Stomach (tissue), 19 donors: ENCODE measurements at places on chromosomes 1 and 21. TPM values are rescaled to one million over a fixed set of nuclear protein-coding genes. Genes with fewer than 3 reads are reported as not detected.

DNA sequence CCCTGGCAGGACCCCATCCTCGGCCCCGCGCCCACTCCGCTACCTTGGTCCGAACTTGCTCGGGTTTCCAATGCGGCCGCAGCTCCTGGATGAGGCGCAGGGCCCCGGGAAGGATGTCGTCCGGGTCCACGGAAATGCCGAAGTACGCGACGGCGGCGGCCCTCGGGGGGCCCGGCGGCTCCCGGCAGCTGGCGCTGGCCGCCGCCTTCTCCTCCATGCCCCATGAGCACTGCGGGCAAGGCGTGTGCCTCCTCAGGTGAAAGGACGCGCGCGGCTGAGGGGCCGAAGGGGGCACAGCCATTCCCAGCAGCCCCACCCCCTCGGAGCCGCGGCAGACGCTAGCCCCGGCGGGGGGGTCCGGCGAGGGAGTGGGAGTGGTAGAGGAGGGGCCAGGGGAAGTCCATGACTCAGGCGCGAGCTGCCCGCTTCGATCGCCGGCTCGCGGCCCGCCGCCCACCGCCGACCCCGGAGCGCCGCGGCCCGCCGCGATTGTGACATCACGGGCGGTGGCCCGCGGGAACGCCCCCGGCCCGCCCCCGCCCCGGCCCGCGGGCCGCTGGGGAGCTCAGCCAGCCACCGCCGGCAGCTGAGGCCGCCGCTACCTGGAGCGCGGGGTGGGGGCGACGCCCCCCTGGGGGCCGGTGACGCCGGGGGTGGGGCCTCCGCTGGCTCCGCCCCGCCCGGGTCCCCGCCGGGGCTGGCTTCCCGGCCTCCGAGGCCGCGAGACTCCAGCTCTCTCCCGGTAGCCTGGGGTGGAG, at the start of gene ETNK2:
Gene ETNK2, minus strand, starts transcription at position 493 of the 758 bp plus-strand sequence. Its CDS starts 192 bp downstream, at position 301.
- DNase-seq = peak; percentile 90
- peaks cover 28% of the 10 kb centered on the region for H3K4me1 ChIP-seq
- H3K27me3 ChIP-seq = no peaks in the 10 kb centered on the region
- H3K4me3 ChIP-seq = peak within 1 kb of the TSS; percentile 76
- H3K36me3 ChIP-seq = no peaks in the 10 kb centered on the region

DNA sequence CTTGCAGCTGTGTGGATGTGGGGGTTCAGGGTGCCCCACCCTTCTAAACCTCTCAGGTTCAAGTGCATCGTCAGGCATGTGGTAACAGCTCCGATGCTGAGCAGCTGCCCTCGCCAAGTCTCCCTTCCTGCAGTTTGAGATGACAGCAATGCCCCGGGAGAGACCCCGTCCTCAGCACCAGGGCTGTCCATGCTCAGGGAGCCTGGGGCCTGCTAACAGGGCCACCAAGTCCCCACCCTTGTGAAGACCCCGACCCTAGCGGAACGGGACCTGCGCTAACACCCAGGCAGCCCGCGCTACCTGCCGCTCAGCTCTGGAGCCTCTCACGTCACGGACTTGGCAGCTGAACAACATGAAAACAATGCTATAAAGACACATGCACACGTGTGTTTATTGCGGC, 159.2 kb upstream of the C1orf174 start:
- peaks cover 27% of the 10 kb centered on the region for H3K27me3 ChIP-seq
- no peak overlapping the region for H3K27ac ChIP-seq
- no peak overlapping the region for H3K4me3 ChIP-seq
- no peaks in the 10 kb centered on the region for H3K4me1 ChIP-seq
- no peaks in the 10 kb centered on the region for H3K36me3 ChIP-seq

DNA sequence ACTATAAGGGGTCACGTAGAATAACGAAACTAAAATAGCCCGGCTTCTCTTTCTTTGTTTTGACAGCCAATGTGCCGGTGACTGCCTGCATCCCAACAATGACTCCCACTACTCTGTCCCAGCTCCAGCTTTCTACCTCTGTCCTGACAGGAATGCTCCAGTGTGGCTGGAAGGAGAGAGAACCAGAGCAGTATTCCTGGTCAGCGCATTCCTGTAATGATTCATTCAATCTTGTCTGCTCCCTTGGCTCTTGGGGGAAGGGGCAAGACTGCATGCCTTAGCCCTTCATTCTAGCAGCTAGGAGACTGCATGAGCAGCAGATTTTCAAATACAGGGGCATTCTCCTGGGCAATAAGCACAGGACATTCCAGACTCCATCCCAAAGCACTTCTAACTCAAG, 132.1 kb upstream of the PRMT6 start:
- no peaks in the 10 kb centered on the region for H3K36me3 ChIP-seq
- DNase-seq = no peak
- H3K27ac ChIP-seq = no peak overlapping the region
- H3K27me3 ChIP-seq = no peaks in the 10 kb centered on the region
- H3K4me3 ChIP-seq = no peak overlapping the region

- no peaks in the 10 kb centered on the region for H3K36me3 ChIP-seq
- no peak overlapping the region for H3K4me3 ChIP-seq
- DNase-seq = peak; percentile 24
- no peaks in the 10 kb centered on the region for H3K4me1 ChIP-seq
- no peaks in the 10 kb centered on the region for H3K27me3 ChIP-seq
- no peak overlapping the region for H3K27ac ChIP-seq
These were observed 1557.4 kb downstream of the PLA2G4A start for GRCh38 chr1:188386161-188386560.

TPTE gene
- total RNA-seq = not detected

DNA sequence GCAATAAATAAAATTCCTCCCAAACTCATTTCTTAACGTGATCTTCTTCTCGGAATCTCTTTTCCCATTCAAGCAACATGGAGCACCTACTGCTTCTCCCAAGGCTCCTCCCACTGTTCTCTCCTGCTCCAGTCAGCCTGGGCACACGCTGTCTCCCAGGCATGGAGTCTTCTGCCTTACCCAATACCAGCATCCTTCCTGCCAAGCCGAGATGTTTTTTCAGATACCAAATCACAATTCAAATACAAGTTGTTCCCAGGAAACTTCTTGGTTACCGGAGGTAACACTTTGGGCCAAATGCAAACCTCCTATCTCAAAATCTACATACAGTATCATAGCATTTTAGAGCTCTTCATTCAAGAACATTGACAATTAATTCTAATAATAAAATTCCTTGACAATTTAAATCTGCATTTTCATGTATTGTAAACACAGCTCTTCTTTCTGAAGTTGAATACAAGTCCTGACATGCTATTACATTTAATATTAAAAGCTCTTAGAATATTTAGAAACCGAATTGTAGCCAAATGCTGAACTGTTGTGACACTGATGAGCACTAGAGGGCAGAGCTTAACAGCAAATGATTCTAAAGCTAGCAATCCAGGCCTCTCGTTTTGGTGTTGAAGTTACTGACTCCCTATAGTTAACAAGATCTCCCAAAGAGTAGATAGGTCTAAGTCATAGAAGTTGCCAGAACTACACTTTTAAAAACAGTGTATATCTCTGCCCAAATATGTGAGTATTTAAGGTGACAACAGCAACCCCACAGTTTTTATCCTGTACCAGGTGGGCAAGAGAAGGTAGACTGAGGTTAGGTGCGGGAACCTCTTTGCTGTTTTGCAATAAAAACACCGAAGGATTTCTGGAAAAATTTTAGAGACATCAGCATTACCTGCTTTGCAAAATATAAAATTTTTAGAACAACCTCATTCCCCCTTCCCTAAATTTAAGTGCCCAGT, 52.3 kb downstream of the BCAR3 start:
- peaks cover 26% of the 10 kb centered on the region for H3K4me1 ChIP-seq
- H3K27me3 ChIP-seq = no peaks in the 10 kb centered on the region
- no peak overlapping the region for H3K27ac ChIP-seq
- no peak overlapping the region for H3K4me3 ChIP-seq
- DNase-seq = peak; percentile 88

- no peak overlapping the region for H3K4me3 ChIP-seq
- no peaks in the 10 kb centered on the region for H3K36me3 ChIP-seq
- H3K27ac ChIP-seq = no peak overlapping the region
- no peaks in the 10 kb centered on the region for H3K4me1 ChIP-seq
These were observed 452.9 kb downstream of the MATN1 start for GRCh38 chr1:30270461-30270860.

DNA sequence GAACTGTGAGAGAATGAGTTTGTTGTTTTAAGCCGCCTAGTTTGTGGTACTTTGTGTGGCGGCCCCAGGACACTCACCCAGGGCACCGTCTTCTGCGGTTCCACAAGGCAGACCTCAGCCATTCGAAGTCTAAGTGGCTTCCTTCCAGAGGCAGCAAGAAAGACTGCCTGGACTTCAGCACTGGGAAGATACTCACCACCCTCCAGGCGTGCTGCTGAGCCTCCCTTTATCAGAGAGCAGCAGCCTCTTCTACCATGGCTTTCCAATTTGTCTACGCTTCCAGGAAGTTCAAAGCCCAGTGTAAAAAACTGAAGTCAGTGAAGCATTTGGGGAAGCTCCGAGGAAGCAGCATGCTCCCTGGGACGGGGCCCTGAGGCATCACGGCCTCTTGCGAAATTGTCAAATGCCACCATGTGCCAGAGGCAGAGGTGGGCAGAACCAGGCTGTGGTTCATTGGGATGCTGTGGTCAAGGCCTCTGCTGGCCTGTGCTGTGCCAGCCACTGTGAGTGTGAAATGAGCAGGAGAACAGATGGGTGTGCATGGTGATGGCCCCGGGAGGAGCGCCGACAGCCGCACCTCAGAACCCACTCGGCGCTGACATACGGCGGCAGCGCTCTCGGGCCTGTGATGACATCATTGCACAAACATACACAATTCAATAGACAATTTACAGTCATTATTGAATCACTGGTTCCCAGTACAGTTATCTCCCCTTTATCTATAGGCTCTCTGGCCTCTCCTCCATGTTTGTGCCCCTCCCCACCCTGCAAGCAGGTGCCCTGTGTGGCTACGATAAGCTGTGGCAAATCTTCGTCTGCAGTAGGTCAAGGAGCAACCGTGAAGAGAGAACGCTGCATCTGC, 110.4 kb downstream of the PDE9A start:
- H3K4me1 ChIP-seq = peaks cover 14% of the 10 kb centered on the region
- H3K27ac ChIP-seq = no peak overlapping the region
- no peaks in the 10 kb centered on the region for H3K27me3 ChIP-seq
- no peak for DNase-seq

DNA sequence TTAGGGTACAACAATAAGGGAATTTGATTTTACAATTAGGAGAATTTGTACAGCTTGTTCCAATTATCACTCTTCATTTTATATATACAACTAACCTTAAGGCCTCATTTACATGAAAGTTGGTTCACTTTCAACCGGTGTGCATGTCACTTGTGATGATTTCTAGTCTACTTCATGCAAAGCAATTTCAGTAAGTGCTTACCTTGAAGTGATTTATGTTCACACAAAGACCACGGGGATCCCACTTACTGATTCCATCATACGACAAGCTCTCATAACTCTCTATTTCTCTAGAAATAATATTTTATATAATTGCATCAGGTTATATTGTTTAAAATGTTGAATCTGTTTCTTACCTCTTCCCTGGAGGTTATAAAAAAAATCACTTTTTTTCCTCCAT, 100.3 kb upstream of the CHODL start:
- H3K36me3 ChIP-seq = no peaks in the 10 kb centered on the region
- H3K27ac ChIP-seq = no peak overlapping the region
- H3K27me3 ChIP-seq = no peaks in the 10 kb centered on the region
- H3K4me3 ChIP-seq = no peak overlapping the region
